ENCODE measurements at places on chromosomes 1 and 21.
A peak's percentile ranks its signal among the peaks of the same experiment; 100 is the strongest.

GRCh38 chr1:100219457-100219856 is 30.2 kb downstream of the DBT start:
- DNase-seq = no peak

DNA sequence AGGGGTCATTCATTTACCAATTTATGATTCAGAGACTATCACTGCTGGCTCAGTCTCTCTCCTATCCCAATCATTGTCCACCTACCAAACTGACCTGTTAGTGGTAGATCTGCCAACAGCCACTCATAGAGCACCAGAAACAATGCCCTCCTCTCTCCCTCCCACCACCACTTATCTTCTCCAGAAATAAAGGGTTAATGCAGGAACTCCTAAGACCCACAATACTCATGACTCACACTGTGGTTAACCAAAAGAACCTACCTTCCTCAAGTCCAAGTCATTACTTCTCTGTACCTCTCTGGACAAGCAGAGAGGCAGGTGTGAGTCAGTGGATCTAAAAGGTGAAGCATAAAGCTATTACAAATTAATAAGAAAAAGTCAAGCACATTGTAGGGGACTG is 40.9 kb upstream of the CAMK1G start:
- no peak for DNase-seq

GRCh38 chr1:67407498-67407897 is 22.7 kb downstream of the SERBP1 start:
- no peak for DNase-seq

- DNase-seq = no peak
Observed at GRCh38 chr1:31727195-31727594, 23.4 kb upstream of the COL16A1 start.

DNA sequence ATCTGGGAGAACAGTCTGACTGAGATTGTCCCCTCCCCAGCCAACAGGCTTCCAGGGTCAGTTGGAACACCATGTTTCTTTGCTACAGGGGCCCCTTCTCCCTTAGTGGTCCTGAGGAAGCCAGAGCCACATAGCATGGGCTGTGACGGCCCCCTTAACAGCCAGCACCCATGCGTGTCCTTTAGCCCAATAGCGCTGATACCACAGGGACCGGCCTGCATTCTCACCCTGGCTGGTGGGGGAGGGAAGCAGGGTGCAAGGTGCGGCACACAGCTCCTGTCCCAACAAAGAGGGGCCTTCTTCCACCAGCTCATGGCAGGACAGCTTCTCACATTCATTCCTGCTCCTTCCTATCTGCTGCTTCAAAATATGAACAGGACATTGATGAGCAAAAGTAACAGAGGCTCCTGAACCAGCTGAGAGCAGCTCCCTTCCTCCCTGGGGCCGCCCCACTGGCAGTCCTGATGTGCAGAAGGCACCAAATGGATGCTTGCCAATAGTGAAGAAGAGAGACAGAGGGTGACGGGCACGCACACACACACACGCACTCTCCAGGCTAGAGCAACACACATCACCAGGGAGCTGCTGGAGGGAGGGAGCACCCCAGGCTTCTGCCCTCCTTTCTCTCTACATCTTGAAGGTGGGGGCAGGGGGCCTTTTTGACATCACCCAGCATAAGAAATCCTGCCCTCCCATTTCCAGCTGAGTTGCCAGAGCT is 99.4 kb downstream of the CRYAA start:
- DNase-seq = no peak

- DNase-seq = no peak
Observed at GRCh38 chr1:41045740-41046139, 24.2 kb upstream of the SLFNL1 start.

GRCh38 chr1:9016455-9016854 is 9.8 kb downstream of the SLC2A7 start:
- DNase-seq = no peak

GRCh38 chr1:230581446-230582079 is 60.7 kb upstream of the COG2 start:
- DNase-seq = no peak

DNA sequence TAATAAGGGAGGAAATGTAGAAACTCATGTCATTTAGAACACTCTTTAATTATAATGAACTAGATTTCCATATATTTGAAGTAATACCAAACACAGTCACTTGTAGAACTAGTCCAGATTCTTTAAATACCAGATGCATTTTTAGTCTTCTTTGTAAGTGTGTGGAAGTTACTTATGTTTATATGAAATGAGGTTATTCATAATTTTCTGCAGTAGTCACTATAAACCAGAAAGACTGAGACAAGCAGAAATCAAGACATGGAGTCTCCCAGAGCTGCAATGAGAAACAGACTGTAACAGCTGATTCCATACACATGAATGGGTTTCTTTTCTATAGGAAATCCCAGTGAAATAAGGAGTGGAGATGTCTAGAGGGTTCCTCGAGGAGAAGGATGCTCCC is 216.6 kb upstream of the ZP4 start:
- DNase-seq = no peak

DNA sequence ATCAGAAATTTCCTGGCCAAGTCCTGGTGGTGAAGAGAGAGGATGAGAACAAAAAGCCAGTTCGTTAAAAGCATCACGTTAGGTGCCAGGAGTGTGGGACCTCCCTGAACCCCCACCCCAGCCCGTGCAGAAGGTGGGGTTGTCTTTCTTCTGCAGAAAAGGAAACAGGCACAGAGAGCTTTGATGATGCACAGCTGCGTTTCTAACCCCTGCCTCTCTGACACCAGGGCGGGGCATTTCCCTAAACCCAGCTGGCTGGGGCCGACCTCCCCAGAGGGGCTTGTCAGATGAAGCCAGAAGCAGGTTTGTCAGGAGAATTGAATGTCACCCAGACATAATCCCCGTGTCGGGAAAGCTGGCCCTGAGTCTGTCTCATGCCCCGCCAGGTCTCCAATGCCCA is 189.3 kb upstream of the EDN2 start:
- DNase-seq = no peak

GRCh38 chr1:37476460-37477197 is 2.2 kb downstream of the ZC3H12A start:
- DNase-seq = peak; percentile 90

GRCh38 chr1:206489980-206490770 is 17.2 kb upstream of the RASSF5 start:
- no peak for DNase-seq

DNA sequence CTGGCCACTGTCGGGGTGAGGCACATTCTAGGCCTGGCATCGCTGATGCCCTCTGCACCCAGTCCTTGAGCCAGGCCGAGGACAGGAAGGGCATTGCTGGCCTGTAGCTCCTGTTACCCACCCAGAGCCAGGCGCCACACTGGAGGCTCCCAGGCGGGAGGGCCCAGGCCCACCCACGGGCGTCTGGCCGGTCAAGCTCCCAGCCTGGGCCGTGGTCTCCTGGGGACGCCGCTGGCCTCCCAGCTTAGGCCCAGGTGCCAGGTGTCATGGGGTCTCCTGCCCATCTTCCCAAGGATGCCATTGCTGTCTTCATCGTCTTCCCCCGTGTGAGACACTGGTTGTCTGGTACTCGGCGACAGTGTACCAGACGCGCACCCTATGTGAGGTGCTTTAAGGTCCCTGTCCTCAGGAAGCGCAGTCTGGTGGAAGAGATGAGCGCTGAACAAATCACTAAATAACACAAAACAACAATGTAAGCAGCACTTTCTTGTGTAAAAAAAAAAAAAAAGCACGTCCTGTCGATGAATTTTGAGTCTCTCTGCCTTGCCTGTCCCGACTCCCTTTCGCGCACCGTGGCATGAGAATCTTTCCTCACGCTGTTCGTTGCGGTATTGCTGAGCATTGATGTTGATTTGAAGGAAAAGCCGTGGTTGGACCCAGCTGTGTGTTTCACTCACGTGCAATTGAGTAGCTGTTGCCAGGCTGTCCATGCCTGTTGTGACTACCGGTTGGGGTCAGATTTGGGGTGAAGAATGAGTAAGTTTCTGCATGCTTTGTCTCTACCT is 27.0 kb upstream of the TRAPPC10 start:
- DNase-seq = no peak

- DNase-seq = no peak
Observed at GRCh38 chr1:74396933-74397332, 115.5 kb downstream of the LRRC53 start.

- DNase-seq = peak; percentile 73
Observed at GRCh38 chr1:116847688-116848531, 61.8 kb upstream of the PTGFRN start.

- DNase-seq = peak; percentile 23
Observed at GRCh38 chr1:36529769-36530260, 47.1 kb upstream of the CSF3R start.

DNA sequence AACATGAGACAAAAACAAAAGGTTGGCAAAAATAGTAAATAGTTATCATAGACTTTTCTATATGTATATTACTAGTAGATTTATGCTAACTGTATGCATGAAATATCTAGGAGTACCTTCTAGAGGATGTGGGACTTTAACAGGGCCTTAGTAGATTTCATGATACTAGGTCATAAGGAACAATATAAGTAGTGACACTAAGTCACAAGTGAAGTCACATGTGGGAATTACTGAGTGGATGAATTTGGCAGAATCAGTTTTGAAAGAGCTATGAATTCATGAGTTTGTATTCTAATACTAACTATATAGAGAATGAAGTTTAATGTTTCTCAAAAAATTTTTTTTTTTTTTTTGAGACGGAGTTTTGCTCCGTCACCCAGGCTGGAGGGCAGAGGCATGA is 53.1 kb upstream of the GPR25 start:
- DNase-seq = no peak

DNA sequence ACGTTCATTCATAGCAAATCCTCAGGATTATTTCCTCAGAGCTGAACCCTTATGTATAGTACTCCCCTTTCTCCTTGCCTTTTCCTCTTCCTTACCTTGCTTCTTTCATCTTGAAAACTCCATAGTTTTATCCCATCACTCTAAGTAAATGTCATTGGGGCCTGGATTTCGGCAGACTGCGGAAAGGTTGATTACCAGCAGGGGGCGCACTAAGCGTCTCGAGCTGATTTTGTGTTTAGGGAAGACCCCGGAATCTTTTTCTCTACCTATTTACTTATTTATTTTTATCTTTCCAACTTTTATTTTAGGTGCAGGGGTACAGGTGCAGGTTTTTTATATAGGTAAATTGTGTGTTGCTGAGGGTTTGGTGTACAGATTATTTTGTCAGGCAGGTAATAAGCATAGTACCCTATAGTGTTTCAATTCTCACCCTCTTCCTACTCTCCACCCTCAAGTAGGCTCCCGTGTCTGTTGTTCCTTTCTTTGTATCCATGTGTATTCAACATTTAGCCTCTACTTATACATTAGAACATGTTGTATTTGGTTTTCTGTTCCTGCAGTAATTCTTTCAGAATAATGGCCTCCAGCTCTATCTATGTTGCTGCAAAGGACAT is 11.4 kb upstream of the MTARC1 start:
- DNase-seq = no peak

GRCh38 chr1:160681066-160681890 is 30.3 kb downstream of the CD48 start:
- peak; percentile 83 for DNase-seq

DNA sequence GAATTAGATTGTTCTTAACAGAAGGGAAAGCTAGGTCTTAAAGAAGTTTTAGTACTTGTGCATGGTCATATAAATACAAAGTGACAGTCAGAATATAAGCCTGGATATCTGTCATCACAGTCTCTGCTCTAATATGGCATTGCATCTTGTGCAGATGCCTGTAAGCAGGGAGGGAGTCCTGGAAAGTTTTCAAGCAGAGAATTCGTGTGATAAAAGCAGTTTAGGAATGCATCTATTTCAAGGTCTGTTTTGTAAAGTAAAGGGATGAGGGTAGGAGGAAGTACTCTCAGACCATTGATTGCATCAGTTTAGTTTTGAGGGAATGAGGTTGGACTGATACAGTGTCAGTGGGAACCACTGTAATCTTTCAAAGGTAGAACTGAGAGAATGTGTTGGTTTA is 30.6 kb downstream of the IARS2 start:
- DNase-seq = no peak
